ENCODE measurements at places on chromosomes 6 and 20. TPM values are rescaled to one million over a fixed set of nuclear protein-coding genes. Genes with fewer than 3 reads are reported as not detected.

HTR1B gene
- total RNA-seq = 6.9 TPM

TMEM170B gene
- 3.6 TPM for total RNA-seq

TUBB gene
- 527 TPM for total RNA-seq

PACSIN1 gene
- not detected for total RNA-seq

JPH2 gene
- total RNA-seq = 0.63 TPM

Measured in bladder microvascular endothelial cell (primary cell).